ENCODE measurements at places on chromosomes 11 and 22.

DNA sequence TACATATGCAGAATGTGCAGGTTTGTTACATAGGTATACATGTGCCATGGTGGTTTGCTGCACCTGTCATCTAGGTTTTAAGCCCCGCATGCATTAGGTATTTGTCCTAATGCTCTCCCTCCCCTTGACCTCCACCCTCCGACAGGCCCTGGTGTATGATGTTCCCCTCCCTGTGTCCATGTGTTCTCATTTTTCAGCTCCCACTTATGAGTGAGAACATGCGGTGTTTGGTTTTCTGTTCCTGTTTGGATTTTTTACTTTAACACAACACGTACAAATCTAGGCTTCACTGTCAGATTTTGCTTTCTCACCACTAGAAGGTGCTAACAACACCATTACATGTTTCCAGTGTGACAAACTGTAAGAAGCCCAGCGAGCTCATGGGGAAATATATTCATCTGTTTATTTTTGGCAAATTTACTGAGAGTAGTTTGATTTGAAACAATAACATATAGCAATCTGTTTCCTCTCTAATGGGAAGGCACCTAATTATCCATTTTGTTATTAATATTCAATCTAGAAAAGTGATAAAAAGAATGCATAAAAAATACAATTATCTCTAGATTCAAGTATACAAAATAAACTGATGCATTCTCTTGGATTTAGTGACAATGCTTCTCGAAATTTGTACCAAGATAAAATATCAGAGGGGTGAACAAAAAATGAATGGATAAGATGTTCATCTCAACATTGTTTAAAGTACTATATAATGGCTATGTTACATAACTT is 23.2 kb upstream of the BIRC3 start:
- DNase-seq = no peak

GRCh38 chr11:123228496-123229163 is 33.6 kb upstream of the CLMP start:
- no peak for DNase-seq

GRCh38 chr11:128246364-128246801 is 341.0 kb downstream of the ETS1 start:
- no peak for DNase-seq

DNA sequence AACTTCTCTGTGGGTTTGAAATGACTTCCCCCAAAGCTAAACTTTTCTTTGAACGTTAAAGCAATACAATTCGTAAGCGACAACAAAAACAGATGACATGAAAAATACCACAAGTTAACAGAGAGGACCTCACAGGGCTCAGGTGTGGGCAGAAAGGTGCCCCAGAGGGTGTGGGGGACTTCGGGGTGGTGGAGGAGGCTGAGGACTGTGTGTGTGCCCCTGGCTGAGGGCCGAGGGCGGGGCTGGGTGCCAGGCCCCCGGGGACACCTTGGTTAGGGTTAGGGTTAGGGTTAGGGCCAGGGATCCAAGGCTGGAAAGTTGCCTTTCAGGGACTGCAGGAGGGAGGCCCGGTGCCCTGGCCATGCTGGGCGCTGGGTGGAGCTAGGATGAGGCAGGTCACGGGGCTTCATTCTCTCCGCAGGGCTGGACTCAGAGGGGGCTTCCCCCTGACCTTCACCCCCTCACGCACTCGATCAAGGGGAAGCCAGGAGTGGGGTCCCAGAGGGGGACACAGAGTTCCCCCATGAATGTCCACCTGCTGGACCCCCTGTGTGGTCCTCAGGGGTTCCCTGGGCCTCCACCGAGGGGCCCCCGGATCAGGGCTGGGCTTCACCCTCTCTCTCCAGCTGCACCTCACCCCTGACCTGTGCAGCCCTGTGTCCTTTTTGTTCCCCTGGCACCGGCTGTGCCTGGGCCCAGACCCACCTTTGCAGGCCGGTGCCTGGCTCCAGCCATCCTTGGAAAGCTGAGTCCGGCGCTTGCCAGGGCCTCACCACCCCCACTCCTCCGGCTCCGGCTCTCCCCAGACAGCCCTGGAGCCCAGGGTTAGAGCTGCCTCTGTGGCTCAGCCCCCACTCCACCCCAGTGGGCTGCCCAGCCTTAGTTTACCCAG is 7.0 kb downstream of the TNNI2 start:
- no peak for DNase-seq

- DNase-seq = no peak
Measured at GRCh38 chr11:111540114-111540936, at the start of gene LAYN. Gene LAYN (plus strand): TSS chr11:111540720. CDS start chr11:111540844, 124 bp downstream.

- DNase-seq = no peak
Measured at GRCh38 chr11:57842873-57843272, 81.3 kb downstream of the CTNND1 start.

GRCh38 chr11:61119055-61119454 is 16.8 kb downstream of the CD5 start:
- DNase-seq = no peak

DNA sequence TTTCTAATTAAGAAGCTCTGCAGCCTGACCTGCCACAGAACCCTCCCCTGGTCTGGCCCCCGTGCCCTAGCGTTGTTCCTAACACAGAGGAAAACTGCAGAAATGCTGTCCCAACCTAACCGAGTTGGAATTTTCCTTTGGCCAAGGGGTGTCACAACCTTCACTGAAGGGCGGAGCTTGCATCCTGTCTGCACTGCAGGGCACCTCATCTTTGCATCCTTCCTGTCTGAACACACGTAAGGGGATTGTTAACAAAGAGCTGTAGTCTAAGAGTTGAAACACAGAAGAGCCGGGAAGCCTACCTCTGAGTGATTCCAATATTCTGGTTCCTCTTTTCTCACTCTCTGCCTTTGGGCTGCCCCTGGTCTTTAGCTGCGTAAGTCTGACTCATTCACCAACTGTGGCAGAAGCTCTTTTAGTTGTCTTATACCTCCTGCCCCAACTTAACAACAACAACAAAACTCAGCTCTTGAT is 1.6 kb downstream of the DIXDC1 start:
- DNase-seq = no peak

DNA sequence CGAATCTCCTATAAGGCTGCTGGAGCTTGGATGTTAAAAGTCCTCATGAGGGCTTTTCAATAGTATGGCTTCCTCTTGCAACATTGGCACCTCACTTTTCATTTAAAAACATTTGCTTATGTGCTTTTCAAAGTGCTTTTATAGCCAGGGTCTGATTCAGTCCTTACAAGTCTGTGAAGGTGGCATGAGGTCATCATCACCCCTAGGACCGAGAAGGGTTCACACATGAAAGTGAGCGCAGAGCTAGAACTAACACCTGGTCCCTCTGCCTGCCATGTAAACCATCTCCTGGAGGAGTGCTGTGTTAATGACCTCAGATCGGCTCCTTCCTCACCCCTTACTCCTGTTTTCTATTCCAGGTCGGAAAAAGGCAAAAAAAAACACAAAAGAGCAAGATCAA is 12.2 kb upstream of the LMO2 start:
- DNase-seq = no peak

DNA sequence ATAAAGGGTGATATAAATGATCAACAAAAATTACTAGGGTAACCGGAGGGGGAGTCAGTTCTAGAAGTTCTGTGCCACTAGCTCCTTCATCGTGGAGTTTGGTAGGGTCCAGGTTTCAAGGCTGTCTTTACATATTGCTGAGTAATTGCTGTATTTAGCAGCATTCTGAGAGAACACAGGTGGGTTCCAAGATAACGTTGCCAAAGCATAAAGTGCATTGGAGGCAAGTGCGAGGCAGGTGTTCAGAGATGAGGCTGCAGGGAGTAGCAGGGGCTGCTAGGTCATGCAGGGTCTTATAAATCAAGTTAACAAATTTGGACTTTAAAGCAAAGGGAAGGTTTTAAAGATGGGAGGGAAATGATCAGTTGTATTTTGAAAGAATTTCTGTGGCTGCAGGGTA is 17.8 kb downstream of the SGSM3 start:
- no peak for DNase-seq

- DNase-seq = no peak
Measured at GRCh38 chr22:28937206-28938025, 54.0 kb downstream of the ZNRF3 start.

GRCh38 chr22:20930004-20930403 is 12.8 kb downstream of the CRKL start:
- DNase-seq = no peak

DNA sequence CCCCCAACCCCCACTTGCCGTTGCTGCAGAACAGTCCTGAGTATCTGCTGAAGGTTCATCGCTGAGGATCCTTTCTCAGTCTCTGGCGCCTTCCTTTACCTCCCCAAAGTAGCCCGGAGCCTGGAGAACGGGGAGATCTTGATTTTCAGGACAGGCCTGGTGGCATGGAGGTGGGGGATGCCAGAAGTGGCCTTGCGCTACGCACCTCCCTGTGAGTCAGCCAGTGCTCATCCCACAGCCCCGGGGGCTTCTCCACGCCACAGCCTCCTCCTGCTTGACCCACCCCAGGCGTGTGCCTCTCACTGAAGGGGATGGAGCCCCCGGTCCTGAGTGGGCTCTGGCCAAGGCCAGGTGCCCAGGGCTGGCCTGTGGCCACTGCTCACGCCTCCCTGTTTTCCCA is 339.6 kb downstream of the TBC1D22A start:
- DNase-seq = no peak

GRCh38 chr22:36435516-36436415 is 45.7 kb downstream of the TXN2 start:
- DNase-seq = no peak

DNA sequence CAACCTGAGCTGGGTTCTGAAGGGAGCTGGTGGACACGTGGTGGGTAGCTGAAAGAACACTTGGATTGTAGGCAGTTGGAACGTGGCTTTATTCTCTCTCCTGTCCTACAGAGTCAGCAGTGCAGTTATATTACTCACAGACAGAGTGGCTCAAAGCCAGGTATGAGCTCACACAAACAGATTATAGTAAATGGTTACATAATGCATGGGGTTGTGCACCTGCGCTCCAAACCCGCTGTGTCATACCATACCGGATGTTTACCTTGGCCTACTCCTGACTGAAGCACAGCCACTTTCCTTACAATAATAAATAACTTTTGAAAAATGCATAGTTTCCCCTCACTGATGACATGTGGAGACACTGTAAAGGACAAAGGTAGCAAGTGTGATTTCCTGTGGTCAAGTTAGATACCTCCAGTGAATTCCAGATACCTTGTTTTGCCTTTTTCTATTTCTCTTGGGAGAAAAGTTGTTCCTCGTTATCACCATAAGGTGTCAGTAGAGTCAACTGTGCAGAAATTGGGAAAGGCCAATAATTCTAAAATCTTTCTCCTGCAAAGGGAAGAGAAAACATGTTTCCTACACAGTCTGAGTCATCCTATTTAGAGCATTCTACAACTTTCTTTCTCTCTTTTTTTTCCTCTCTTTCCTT is 13.5 kb downstream of the MS4A6A start:
- DNase-seq = no peak

GRCh38 chr11:117859488-117860112 is 16.9 kb downstream of the FXYD6 start:
- no peak for DNase-seq

GRCh38 chr22:49738006-49738405 is 89.7 kb downstream of the BRD1 start:
- no peak for DNase-seq

GRCh38 chr11:20688761-20689160 is 19.4 kb downstream of the NELL1 start:
- DNase-seq = no peak

GRCh38 chr11:107651672-107652071 is 60.2 kb downstream of the SLN start:
- no peak for DNase-seq

DNA sequence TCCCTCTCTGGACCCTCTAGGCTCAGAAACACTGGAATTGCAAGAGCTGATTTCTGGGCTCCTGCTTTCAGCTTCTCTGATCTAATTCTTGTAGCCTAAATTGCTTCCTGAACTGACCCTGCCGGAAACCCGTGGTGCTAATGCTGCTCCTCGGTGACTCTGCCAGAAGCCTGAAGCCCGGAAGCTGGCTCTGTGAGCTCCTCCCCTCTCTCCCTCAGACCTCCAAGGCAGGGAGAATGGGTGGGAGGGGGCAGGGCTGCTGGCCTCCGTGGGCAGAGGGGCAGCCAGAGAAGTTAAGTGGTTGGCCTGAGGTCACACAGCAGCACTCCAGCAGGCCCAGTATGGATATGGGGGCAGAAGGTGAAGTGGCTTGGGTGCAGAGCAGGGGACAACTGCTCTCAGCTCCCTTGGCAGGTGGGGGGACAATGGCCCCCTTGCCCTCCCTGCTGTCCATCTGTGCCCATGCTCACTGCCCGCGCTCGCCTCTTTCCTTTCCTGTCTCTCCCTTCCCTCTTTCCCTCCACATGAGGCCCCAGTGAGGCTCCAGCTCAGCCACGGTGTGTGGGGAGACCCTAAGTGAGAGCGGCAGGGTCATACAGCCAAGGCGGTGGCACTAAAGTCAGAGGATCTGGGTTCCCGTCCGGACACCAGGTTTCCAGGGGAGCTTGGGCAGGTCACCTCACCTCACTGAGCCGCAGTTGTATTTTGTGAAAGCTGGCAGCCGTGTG is 16.2 kb downstream of the CAPN5 start:
- no peak for DNase-seq

DNA sequence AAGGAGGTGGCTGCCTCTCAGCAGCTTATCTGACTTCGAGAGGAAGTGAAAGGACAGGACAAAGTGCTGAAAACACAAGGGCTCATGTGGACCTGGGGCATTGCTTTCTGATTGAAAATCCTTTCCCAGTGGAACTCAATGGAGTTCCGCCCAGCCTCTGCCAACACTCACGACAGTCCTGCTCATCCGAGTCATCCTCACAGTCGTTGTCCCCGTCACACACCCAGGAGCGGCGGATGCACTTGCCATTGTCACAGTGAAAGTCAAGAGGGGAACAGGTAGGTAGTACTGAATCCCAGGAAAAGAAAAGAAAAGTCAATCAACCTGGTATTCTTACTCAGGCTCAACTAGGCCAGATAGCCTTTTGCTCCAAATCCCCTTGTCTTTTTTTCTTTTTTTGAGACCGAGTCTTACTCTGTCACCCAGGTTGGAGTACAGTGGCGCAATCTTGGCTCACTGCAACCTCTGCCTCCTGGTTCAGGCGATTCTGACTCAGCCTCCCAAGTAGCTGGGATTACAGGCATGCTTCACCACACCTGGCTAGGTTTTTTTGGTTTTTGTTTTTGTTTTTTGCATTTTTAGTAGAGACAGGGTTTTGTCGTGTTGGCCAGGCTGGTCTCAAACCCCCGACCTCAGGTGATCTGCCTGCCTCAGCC is 18.1 kb downstream of the LRP4 start:
- no peak for DNase-seq

DNA sequence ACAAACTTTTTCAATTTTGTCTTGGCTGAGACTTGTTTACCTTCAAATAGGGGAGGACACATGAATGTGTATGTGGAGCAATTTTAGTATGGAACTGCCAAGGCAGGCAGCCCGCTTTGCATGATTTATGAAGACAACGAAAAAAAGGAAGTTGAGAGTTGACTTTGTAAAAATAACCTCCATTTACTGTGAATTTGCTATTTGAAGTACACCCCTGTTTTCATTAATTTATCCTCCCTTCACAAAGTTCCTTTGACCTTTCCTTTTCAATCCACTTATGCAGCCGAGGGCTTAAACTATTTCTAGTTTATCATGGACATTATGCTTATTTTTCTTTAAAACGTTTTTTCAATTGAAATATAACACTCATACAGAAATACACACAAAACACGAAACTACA is 369.6 kb upstream of the CADM1 start:
- no peak for DNase-seq

GRCh38 chr22:23893121-23893944 is 850 bp upstream of the MIF start:
- DNase-seq = no peak

- no peak for DNase-seq
Measured at GRCh38 chr22:39723899-39724351, 153.4 kb downstream of the CACNA1I start.

GRCh38 chr11:12585861-12586260 is 88.4 kb upstream of the TEAD1 start:
- DNase-seq = no peak
